ENCODE measurements at places on chromosomes 3 and 15. TPM values are rescaled to one million over a fixed set of nuclear protein-coding genes. Genes with fewer than 3 reads are reported as not detected.

LEKR1 gene
- 2.9 TPM for total RNA-seq

ADGRG7 gene
- not detected for total RNA-seq

GPR156 gene
- 0.24 TPM for total RNA-seq

SH3GL3 gene
- total RNA-seq = not detected

LRRIQ4 gene
- total RNA-seq = 0.29 TPM

TMEM87A gene
- total RNA-seq = 52.6 TPM

MCTP2 gene
- total RNA-seq = 54.2 TPM

CD80 gene
- total RNA-seq = 88.1 TPM

SEMA6D gene
- not detected for total RNA-seq

RARRES1 gene
- not detected for total RNA-seq

SLC28A2 gene
- not detected for total RNA-seq

Data from activated B cell treated with CpG ODN at 0.5 μM for 24 hours (primary cell).